ENCODE measurements at places on chromosomes 2 and 18. TPM values are rescaled to one million over a fixed set of nuclear protein-coding genes. Genes with fewer than 3 reads are reported as not detected.

TNFRSF11A gene
- 0.56 TPM for total RNA-seq

DNA sequence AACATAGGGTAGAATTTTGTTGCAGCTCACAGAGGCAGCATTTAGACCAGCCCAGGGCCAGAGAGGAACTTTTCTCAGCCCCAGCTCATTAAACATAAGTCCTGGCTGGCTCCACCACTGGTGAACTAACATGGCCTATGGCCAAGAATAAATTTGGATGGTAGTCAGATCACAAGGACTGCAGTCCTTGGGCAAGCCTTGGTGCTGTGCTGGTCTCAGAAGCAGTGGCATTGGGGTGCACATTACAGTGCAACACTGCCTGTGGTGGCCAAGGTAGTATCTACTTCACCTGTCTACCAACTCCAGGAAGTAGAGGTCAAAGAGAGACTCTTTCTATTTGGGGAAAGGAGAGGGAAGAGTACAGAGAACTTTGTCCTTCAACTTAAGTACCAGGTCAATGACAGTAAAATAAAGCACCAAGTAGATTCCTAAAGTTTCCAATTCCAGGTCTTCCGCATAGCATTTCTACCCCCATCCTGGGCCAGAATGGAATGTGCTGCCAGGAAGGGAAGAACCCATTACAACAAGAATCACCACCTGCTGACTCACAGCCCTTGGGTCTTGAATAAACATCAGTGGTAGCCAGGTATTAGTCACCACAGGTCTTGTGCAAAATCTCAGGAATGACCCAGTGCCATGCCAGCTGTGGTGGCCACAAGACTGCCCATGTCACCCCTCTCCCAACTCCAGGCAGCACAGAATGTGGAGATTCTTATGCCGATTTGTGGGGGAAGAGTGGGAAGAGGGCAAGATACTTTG is 155.4 kb upstream of the FSIP2 start:
- no peak overlapping the region for H3K27ac ChIP-seq
- H3K27me3 ChIP-seq = no peaks in the 10 kb centered on the region
- no peak overlapping the region for H3K4me3 ChIP-seq
- DNase-seq = no peak

SERPINB10 gene
- 21.6 TPM for total RNA-seq

HJURP gene
- total RNA-seq = 45.6 TPM

TEX44 gene
- total RNA-seq = not detected

CCDC85A gene
- not detected for total RNA-seq

DNA sequence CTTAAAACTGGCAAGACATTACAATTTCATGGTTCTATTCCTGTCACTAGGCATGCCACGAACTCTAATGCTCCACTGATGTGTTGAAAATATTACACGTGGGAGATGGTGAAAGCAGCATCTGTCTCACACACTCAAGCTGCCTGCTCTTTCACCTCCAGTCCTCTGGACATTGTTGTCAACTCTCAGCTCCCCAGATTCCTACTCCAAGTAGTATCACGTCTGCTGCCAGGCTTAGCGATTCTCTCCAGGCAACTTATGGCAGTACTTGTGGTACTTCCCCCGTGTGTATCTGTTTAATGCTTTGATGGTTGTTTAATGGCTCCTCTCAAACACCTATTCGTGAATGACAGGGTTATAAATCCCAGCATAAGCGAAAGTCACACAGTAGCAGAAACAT is 103.8 kb downstream of the TMEFF2 start:
- no peak for DNase-seq
- H3K36me3 ChIP-seq = no peaks in the 10 kb centered on the region
- no peaks in the 10 kb centered on the region for H3K4me1 ChIP-seq
- no peaks in the 10 kb centered on the region for H3K27me3 ChIP-seq

DNA sequence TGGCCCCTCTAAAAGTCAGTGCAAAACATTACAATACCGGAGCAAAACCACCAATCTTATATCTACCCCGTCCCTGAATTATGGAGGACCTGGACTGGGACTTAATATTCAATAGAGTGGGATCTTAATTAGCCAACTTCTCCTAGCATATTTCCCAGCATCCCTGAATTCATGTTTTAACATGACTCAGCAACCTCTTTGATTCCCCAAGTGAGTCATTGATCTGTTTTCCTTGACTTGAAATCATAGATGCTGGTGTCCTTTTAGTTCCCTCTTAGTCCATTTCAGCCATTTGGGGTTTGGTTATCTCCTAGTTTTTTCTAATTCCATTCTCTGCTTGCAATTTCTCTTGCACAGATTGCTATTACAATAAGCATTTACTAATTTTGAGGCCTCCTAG is 677.7 kb upstream of the CELF4 start:
- H3K4me3 ChIP-seq = no peak overlapping the region
- H3K4me1 ChIP-seq = no peaks in the 10 kb centered on the region
- no peaks in the 10 kb centered on the region for H3K36me3 ChIP-seq
- no peaks in the 10 kb centered on the region for H3K27me3 ChIP-seq

POTEI gene
- total RNA-seq = 0.11 TPM

UXS1 gene
- total RNA-seq = 22.9 TPM

MC2R gene
- total RNA-seq = 0.15 TPM

DNA sequence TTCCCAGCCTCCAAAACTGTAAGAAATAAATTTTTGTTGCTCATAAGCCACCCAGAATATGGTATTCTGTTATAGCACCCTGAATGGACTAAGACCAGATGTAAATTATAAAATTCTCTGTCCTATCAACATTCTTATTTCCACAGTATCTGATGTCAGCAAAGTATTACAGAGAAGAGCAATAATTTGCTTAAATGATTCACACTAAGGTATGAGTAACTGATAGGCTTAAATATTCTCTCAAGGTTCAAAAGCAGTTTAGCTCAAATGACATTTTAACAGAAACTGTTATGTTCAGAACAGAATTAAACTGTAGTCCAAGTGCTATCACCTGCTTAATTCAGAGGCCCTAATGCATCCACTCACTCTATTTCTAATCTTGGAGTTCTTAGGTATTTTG is 12.8 kb downstream of the SESTD1 start:
- no peaks in the 10 kb centered on the region for H3K36me3 ChIP-seq
- peak overlapping the region; percentile 63 for H3K27ac ChIP-seq
- peak overlapping the region; percentile 4 for H3K4me3 ChIP-seq
- no peaks in the 10 kb centered on the region for H3K27me3 ChIP-seq
- DNase-seq = no peak
- H3K4me1 ChIP-seq = peaks cover 42% of the 10 kb centered on the region

SERPINB8 gene
- 21.8 TPM for total RNA-seq
